Hypothalamus (tissue), 51 donors: ENCODE measurements at places on chromosomes 12 and 14.

GRCh38 chr12:131965073-131965472 lies 15.3 kb downstream of the EP400 start:
- no peak for DNase-seq

GRCh38 chr14:49212721-49213120 lies 373.5 kb downstream of the RPS29 start:
- DNase-seq = no peak

DNA sequence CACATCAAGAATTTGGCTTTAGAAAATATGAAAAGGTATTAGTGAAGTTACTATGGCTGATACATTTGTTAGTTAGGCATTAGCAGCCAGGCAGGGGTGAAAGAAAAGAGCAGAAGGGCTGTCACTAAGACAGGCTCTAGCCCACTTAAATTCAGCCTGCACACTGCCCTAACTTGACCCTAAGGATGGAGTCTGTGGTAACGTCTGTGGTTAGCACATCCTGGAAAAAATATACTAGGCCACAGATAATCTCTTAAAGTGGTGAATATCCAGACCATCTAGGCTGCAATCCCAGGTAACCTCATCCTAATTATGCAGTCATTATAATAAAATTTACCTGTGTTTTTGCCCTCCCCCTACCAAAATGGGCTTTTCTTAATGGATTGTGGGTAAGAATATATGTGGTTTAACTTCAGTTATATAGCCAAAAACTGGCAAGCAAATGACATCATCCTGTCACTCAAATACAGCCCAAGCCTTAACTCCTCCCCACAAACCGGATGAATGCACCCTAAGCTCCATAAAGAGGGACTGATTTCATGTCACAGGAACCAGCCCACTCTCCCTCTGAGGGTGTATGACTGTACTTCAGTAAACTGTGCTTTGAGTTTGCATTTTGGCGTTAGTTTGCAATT lies 440.9 kb downstream of the LRFN5 start:
- no peak for DNase-seq

GRCh38 chr14:73457041-73457923 lies 1.1 kb downstream of the NUMB start:
- DNase-seq = peak; percentile 61

- no peak for DNase-seq
These were observed 249.4 kb upstream of the HMGA2 start for GRCh38 chr12:65574867-65575266.

- no peak for DNase-seq
These were observed 62.7 kb downstream of the CHST11 start for GRCh38 chr12:104519190-104520019.

DNA sequence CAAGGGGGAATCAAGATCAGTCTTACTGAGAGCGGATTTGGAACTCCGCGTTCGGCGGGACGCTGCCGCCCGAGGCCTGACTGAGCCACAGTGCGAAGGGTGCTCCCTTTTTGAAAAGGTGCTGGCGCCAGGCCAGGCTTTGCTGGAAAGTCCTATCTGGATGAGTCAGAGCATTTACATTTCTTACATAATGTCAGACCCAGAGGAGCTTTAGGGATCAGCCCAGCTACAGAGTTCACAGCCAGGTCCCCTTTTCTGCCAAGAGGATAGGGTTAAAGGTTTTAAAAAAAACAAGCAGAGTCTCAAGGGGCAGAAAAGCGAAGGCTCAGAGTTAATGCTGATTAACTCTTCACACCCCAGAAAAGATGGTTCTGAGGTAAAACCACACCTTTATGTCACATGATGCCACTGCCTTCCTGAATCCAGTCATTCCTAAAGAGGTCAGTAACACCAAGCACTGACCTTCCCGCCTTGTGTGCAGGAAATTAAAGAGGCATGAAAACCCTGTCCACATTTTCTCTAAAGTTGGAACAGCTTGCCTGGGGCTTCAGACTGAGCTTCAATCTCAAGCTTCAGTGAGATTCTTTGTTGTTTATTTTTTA lies 11.7 kb upstream of the FBXL14 start:
- DNase-seq = peak; percentile 43

- no peak for DNase-seq
These were observed 2.7 kb downstream of the MED6 start for GRCh38 chr14:70597731-70598130.

- no peak for DNase-seq
These were observed 746.4 kb upstream of the FLRT2 start for GRCh38 chr14:84783511-84783910.

DNA sequence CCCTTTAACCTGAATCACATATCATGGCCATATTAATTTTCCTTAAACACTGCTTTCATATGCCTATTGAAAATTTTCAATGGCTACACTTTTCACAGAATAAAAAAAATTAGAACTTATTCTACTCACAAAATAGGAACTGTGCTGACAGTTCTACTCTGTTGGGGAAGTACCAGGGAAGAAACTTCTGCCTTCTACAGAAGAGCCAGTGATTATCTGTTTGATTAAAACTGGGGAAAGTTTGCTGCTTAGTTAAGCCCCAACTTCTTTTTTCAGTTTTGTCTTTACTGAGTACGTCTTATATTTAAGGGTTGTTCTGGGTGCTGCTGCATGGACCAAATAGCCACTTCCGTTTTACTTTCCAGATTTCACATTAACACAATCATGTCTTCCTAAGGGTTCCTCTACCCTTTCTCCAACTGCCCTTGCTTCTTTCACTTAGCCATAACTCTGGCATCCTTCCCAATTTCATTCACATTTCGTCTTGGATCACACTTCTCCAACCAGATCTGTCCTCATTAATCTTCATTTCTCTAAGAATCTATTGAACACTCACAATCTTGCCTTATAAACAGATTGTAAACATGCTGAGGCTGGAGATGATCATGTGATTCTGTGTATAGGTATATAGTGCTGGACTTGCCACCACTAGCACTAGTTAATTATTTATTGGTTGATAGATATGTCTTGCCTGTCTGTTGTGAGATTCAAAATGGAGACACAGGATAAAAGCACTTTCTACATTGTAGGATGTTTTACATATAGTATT lies 1.9 kb upstream of the SEL1L start:
- no peak for DNase-seq

- DNase-seq = no peak
These were observed 3.5 kb upstream of the RHOJ start for GRCh38 chr14:63200767-63201166.

DNA sequence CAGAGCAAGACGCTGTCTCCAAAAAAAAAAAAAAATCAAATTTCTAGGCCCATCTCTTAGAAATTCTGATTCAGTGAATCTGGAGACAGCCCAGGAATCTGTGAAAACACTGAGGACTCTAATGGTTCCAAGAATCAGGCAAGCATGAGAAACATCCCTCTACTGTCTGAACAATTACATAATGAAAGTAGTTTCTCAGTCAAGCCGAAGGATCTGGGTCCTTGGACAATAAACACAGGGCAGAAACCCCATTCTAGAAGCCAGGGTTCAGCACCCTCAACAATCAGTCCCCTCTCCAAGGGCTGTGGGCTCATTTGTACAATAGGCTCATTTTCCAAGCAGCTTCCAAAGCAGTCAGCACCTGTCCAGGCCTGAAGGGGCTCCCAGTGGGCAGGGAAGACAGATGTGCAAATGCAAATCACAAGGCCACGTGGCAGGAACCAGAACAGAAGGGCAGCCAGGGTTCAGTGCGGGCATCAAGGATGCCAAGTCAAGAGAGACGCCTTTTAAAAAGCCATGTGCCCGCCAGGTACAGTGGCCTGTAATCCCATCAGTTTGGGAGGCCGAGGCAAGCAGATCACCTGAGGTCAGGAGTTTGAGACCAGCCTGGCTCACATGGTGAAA lies 96.1 kb downstream of the KSR2 start:
- peak; percentile 4 for DNase-seq
